Immature natural killer cell (primary cell): ENCODE measurements at places on chromosomes 7 and 10.

DNA sequence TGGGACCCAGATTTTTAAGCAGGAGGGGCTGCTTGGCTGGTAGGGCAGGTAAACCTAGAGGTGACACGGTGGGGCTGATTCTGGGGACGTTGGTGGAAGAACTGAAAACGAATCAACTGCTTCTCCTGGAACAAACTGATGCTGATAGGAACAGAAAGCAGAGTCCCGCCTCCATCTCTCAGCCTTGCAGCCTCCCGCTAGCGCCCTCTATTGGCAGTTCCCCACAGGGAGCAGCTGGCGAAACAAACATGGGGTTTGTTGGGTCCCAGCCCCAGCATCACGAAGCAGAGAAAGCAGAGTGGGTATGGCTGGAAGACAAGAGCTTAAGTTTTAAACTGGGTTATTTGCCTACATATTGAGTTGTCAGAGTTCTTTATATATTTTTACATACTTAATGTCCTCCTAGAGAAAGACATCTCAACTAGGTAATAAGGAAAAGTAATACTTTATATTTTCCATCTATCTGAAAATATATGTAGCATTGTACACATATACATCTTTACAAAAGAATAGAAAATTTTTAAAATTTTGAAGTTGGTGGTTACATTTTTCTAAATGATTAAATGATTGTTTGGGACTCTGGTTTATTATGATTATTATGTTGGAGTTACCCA is 42.3 kb upstream of the FOXI2 start:
- no peak for DNase-seq

DNA sequence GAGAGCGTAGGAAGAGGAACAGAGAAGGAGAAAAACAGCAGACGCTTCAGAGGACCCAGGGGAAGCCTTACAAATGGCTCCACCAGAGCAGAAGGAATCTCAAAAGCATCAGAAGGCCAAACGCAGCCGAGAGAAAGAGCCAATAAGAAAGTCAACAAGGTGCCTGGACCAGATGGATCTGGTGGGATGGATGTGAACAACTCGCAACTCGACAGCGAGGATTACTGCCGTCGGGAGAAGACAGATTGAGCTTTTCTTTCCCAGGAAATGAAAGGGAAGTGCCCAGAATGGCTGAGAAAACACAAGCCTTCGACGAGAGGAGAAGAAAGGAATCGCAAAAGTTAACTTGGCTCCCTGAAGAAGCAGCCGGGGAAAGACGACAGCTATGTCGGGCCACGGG is 132.8 kb upstream of the MGMT start:
- DNase-seq: no peak

DNA sequence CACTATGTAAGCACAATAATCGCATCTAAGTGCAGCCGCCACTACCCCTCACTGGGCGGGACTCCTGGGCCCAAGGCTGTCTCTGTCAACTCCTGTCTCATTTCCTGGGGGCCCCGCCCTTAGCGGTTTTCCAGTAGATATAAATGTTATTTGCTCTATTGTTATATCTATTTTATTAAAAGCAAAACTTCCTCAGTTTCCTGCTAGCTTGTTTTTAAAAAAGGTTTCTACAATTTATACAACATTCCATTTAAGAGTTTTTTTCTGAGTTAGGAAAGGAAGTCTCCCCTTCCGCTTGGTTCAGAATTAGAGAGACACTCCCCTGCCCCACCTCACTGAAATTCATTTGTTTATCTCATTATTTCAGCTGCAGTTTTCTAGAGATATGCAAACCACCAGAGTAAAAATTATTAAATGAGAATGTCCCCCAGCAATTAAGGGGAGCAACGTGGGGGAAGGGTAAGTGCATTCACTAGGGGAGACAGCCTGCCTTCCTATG is 82.7 kb downstream of the RAMP3 start:
- no peak for DNase-seq

DNA sequence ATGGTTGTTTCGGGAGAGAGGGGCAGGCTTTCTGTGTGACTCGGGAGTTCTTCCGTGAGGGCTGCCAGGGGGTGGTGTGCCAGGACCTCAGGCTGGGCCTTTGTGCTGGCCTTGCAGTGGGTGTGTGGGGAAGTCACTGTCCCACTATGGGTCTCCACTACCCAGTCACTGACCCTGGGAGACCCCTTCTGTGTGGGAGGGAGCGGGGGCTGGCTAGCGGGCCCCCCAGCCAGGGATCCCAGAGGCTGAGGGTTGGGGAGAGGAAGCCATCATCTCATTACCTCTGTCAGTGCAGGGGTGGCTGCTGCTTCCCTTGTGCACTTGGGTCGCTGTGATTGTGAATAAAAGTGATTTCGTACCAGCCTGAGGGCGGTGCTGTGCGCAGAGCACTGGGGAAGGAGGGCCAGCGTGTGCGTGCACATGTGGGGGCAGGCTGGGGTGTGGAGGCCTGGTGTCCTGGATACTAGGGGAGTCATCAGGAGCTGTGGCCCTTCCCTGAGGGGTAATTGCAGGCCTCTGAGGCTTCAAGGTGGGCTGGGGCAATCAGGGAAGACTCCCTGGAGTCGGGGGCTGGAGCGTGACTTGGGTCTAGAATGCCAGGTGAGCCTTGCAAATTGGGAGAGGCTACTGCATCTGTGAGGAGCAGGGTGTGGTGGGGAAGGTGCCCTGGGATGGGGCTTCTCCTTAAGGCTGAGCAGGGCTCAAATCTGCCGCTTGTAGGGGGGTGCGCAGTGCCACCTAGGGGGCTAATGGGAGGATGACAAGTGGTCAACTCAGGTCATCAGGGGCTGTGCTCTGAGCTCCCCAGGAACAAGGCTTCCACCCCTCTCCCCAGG is 98.9 kb downstream of the NEURL1 start:
- no peak for DNase-seq

DNA sequence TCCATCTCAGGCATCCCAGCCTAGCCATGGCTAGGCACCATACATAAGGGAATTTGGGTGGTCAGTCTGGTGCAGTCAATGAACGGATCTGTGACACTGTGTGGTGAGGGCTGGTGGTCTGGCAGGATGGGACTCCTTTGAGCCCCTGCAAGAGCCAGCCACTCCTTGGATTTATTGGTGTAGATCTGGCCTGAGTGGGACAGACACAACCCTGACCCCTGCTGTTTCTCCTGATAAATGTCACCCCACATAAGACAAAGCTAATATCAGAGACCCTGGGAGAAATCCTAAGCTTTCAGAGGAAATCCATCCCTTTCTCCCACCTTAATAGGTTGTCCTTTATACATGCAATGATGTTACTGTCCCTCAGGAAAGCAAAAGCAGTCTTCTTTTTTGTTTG is 2.3 kb downstream of the FBXO24 start:
- no peak for DNase-seq

- no peak for DNase-seq
These were observed 17.4 kb upstream of the LOXL4 start for GRCh38 chr10:98285416-98285815.

- no peak for DNase-seq
These were observed 34.1 kb downstream of the ELFN1 start for GRCh38 chr7:1703871-1704810.

DNA sequence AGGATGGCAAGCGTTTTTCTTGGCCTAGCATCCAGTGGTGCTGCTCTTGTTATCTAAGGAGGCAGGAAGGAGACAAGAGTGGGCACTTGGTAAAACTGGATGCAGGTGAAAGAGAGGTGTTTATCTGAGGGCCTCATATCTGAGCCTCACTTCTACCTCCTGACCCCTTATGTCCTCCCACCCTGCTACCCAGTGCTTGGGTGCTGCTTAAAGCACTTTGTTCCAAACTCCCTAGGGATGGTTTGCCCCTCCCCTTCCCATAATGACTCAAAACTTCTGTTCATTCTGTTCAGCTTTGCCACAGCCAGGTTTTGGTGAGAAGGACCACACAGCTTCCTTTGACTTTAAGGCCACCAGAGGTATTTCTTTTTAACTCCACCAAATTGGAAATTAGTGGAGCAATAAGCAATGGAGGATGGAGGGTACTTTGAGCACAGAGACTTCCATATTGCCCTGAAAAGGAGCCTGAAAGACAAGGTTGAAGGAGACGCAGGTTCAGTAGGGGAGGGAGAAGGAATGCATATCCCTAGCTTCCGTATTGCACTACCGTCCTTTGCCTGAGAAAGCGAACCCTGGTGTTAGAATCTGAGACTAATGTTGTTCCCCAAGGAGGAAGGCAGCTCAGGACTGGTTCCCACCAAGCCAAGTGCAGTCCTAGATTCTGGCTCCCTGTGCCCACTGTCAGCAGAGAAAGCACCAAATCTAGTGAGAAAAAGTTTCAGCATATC is 30.1 kb downstream of the ENTPD1 start:
- DNase-seq: no peak

- no peak for DNase-seq
These were observed 8.1 kb downstream of the PDE1C start for GRCh38 chr7:32062150-32062549.

- no peak for DNase-seq
These were observed 109.7 kb downstream of the AVL9 start for GRCh38 chr7:32605032-32605431.

- no peak for DNase-seq
These were observed 183.6 kb downstream of the TCF7L2 start for GRCh38 chr10:113133497-113134115.

DNA sequence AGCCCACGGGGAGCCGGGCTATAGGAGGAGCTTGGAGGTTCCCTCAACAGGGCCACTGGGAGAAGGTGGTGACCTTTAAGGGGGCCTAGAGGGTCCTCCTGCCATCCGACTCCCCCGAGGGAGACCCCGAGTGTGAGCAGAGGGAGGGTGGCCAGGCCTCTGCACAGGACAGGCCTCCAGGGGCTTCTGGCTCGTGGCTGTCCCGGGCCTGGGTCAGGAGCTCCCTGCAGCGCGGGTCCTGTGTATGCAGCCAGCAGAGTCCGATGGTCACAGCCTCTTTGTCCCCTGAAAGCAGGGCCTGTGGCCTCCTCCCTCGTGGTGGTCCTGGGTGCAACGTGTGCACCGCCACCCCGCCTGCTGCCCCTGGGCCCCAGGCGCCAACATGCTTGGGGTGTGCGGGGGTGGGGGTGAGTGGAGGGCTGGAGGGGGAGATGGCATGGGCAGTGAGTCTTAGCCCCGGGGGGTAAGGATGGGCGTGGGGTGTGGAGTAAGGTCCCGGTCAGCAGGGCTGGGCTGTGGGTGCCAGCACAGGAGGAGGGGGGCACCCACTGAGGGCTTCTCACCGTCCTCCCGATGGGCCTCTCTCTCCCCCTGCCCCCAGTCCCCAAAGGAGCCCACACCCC is 27.1 kb downstream of the UNCX start:
- DNase-seq: no peak

GRCh38 chr7:70487428-70487827 is 644.5 kb upstream of the GALNT17 start:
- no peak for DNase-seq

- DNase-seq: no peak
These were observed 120.6 kb downstream of the SH3PXD2A start for GRCh38 chr10:103734731-103735130.

- DNase-seq: no peak
These were observed 5.8 kb upstream of the POLM start for GRCh38 chr7:44087911-44088838.
